ENCODE measurements at places on chromosomes 2 and 18.
A peak's percentile ranks its signal among the peaks of the same experiment; 100 is the strongest.

- peak; percentile 74 for DNase-seq
Observed at GRCh38 chr2:239978411-239978810, 46.7 kb downstream of the NDUFA10 start.

DNA sequence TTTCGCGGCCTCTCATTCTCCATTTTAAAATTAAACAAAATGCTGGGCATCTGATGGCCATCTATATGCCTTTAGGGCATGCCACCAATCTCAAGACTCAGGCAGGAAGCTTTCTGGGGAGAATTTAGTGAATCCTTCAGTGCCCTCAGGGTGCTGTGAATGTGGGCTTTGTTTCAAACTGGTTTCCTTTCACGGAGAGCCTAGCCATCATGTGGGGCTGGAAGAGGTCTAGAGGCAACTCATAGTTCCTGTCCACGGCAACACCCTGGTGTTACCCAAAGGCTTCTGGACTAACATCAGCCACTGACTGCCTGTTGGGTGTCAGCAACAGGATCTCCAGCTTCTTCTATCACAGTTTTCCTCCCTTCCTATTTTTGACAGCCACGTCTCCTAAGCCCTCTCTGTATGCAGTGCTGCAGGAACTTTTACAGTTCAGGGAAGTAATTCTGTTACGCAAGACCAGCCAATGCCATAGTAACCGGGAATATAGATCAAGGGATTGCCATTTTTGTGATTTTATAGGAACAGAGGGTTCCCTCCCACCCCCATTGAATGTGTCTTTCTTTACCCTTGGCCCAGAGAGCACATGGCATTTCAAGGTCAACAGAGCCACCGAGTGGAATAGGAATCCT lies 7.9 kb upstream of the WDR33 start:
- no peak for DNase-seq

DNA sequence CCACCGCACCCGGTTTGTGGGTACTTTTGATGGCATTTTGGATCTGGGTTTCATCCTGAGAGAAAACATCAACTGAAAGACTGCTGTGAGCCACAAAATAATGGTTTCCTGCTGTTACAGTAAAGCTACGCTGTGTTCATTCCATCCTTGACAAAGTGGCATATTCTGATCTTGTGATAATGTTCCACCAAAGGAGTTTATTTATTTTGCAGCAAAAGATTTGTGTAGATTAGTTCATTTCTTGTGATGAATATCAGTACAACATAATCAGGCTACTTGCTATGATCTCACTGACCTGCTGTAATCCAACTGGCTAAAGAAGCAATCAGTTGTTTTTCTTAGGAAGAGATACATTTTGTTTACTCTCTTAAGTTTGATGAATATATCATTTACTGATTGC lies 45.0 kb downstream of the EEF1B2 start:
- DNase-seq: no peak

GRCh38 chr18:23493654-23494053 lies 9.7 kb upstream of the RMC1 start:
- no peak for DNase-seq

DNA sequence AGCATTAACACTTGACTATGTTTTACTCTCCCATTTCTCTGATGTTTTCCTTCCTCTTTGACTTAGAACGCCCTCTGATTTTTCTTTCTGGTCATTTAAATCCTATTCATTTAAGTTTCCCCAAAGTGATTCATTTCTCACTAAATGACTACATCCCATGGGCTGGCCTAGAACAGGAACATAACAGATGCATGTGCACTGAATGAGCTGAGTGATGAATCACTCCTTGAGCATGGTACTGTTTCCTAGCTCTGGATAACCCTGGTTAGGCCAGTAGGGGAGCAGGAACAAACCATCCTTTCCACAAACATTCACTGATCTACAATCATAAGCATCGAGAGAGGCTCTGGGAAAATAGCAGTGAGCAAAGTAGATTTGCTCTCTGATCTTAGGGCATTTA lies 221.9 kb upstream of the SETBP1 start:
- DNase-seq: peak; percentile 59

GRCh38 chr18:51941999-51942398 lies 398.0 kb upstream of the DCC start:
- DNase-seq: no peak

DNA sequence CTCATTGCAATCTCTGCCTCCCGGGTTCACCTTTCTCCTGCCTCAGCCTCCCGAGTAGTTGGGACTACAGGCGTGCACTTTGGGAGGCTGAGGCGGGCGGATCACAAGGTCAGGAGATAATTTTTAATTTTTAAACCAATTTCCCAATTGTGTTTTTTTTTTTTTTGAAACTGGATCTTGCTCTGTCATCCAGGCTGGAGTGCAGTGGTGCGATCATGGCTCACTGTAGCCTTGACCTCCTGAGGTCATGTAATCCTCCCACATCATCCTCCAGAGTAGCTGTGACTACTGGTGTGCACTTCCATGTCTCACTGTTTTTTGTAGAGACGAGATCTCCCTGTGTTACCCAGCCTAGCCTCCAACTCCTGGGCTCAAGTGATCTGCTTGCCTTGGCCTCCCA lies 49.3 kb downstream of the GLS start:
- no peak for DNase-seq

- peak; percentile 69 for DNase-seq
Observed at GRCh38 chr2:12430407-12431133, 286.2 kb upstream of the TRIB2 start.

GRCh38 chr18:12765586-12765985 lies 62.7 kb downstream of the PSMG2 start:
- DNase-seq: no peak

DNA sequence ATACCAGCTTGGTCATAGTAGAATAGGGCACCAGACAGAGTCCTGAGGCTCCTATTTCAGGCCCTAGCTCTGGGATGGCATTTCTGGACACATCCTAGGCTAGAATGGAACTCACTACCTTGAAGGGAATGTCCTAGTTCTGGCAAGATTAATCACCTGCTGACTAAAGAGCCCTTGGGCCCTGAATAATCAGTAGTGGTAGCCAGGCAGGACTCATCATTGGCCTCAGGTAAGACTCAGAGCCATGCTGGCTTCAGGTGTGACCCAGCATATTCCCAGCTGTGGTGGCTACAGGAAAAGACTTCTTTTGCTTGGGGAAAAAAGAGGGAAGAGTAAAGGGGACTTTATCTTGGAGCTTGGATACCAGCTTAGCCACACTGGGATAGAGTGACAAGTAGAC lies 131.0 kb upstream of the SRD5A2 start:
- no peak for DNase-seq

DNA sequence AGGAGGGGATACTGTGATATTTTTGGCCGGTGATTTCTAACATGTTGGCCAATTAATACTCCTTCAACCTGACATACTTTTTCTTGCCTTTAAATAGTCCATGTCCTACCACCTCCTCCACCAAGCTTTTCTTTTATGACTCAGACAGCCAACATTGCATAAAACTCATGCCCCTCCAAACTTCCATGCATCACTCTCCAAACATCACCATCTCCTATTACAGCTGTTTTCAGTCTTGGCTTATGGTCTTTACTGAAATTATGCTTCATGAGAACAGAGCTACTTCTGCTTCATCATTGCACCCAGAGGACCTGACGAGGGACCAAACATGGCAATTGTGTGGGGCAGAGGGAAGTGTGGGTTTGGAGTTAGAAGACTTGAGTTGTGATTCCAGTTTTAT lies 305.4 kb downstream of the LPIN1 start:
- peak; percentile 74 for DNase-seq

GRCh38 chr2:101360232-101360631 lies 27.1 kb downstream of the CREG2 start:
- DNase-seq: no peak

DNA sequence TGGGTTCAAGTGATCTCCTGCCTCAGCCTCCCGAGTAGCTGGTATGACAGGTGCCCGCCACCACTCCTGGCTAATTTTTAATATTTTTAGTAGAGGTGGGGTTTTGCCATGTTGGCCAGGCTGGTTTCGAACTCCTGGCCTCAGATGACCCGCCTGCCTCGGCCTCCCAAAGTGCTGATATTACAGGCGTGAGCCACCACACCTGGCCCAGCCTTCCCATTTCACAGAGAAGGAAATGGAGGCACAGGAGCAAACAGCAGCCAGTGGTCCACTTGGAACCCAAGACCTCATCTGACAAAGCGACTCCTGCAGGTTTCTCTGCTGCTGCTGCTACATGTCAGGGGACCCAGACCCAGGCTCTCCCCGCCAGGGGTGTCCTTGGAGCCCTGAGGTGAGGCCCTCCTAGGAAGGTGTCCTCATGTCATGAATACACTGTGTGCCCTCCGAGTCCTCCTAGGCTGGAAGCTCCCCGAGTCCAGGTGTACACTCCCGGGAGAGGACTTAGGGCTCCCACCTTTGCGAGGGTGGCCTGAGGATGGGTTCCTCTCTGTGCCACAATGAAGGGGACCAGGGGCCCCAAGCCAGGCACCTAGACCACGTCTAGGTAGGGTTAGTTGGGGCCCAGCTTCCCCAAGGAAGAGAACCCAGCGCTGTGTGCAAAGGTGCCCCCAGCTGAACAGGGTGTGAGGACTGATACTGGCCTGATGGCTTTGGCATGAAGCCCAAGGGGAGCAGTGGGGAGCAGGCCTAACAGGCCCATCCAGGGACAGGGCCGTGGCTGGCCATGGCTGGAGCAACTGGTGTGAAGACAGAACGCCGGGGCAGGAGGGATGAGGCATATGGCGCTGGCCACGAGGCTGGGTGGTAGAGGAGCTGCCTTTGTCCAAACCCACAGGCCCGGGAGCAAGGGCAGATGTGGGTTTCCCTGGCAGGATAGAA lies 56.1 kb downstream of the HS6ST1 start:
- DNase-seq: no peak

GRCh38 chr2:45741161-45741850 lies 89.8 kb downstream of the PRKCE start:
- no peak for DNase-seq

GRCh38 chr2:36545871-36546416 lies 52.0 kb downstream of the FEZ2 start:
- DNase-seq: no peak

DNA sequence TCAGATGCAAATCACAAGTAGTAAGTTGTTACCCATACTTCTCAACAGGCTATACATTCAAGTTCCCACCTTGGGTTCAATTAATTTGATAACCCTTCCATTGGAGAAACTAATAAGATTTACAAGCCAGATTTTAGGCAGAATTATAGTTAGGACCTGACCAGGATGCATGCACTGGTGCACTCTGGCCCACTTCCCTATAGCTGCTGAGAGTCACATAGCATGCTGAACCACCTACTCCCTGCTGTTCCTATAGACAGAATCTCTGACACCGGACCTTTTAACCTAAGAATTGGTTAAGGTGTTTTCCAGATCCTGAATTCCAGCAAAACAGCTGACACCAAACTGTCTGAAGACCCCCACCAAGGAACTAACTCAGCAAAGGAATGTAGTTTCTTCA lies 26.2 kb downstream of the FAM210A start:
- no peak for DNase-seq

GRCh38 chr2:38438133-38438882 lies 61.2 kb upstream of the ATL2 start:
- no peak for DNase-seq

DNA sequence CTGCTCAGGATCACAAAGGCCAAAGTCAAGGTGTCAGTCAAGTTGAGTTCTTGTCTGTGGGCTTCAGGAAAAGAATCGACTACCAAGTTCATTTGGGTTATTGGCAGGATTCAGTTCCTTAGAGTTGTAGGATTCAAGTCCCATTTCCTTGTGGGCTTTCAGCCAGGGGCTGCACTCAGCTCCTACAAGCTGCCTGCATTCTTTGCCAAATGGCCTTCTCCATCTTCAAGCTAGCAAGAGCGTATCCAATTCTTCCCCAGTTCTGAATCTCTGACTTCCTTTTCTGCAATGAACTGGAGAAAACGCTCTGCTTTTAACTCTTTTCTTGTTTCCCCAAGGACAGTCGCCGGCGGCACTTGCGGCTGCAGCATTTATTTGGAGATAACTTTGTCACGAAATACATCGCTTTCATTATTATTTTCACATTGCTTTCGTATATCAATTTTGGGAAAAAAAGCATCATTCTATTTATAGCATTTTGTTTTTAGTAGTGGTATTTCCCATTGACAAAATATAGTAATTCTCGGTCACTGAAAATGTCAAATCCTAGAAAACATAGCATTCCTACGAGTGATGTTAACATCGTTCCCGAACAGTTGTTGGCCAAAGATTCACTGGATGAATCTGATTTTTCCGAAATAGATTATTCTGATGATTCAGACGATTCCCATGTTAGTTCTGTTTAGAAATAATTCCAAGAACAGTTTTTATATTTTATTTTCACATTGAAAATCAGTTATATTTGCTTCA lies 59.6 kb upstream of the SERPINE2 start:
- no peak for DNase-seq

GRCh38 chr2:152715112-152715511 lies 2.1 kb downstream of the PRPF40A start:
- no peak for DNase-seq

- DNase-seq: no peak
Observed at GRCh38 chr2:115369400-115369799, 927.0 kb downstream of the DPP10 start.

- peak; percentile 84 for DNase-seq
Observed at GRCh38 chr2:88159955-88160415, 10.2 kb upstream of the THNSL2 start.

GRCh38 chr18:47944972-47945852 lies 14.8 kb upstream of the SMAD2 start:
- DNase-seq: peak; percentile 54

- DNase-seq: peak; percentile 5
Observed at GRCh38 chr2:228628682-228629081, 447.2 kb upstream of the SPHKAP start.

DNA sequence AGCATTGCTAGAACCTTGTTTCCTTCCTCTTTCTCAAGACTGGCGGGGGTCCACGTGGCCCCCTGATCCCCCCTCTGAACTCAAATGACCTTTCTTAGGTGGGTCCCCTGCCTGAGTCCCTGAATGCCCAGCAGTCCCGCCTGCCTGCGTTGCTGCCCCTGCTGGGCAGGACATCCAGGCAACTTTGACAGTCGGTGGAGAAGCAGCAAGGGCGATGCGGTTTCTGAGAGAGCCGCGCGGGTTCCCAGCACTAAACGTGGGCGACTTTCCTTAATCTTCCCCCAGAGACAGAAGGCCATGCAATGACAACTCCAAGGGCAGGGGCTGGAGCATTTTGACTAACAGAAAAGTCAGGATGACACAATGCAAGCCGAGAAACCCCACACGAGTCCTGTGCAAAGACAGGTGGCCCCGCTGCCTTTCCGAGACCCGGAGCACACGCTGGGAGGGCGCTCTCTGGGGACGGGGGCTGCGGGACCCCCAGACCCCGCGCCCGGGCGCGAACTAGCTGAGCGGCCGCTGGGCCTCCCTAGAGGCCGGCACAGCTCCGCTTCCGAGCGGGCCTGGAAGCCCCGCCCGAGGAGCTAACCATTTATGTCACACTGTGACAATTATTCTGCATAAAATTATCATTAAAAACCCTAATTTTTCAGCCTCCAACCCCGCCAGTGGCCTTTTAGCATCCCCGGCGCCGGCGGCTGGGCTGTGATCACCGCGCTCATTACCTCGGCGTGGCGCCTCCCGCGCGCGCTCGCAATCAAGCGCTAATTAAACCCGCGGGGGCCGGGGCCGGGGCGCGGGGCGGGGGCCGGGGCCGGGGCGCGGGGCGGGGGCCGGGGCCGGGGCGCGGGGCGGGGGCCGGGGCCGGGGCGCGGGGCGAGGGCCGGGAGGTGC lies 27.4 kb downstream of the ASB18 start:
- DNase-seq: no peak

Data from choroid plexus epithelial cell (primary cell).